ENCODE measurements at places on chromosomes 16 and 17. TPM values are rescaled to one million over a fixed set of nuclear protein-coding genes. Genes with fewer than 3 reads are reported as not detected.
A peak's percentile ranks its signal among the peaks of the same experiment; 100 is the strongest.

The HEATR9 gene
- 0.19 TPM for polyA plus RNA-seq

The CCL18 gene
- 0.24 TPM for polyA plus RNA-seq

The CDH11 gene
- polyA plus RNA-seq: not detected

The CTF1 gene
- polyA plus RNA-seq: not detected

- H3K4me3 ChIP-seq: peak overlapping the region; percentile 78
- H3K27ac ChIP-seq: peak overlapping the region; percentile 91
- H3K27me3 ChIP-seq: peaks cover 20% of the 10 kb centered on the region
Measured at GRCh38 chr16:81477697-81478693, 33.4 kb downstream of the CMIP start.

DNA sequence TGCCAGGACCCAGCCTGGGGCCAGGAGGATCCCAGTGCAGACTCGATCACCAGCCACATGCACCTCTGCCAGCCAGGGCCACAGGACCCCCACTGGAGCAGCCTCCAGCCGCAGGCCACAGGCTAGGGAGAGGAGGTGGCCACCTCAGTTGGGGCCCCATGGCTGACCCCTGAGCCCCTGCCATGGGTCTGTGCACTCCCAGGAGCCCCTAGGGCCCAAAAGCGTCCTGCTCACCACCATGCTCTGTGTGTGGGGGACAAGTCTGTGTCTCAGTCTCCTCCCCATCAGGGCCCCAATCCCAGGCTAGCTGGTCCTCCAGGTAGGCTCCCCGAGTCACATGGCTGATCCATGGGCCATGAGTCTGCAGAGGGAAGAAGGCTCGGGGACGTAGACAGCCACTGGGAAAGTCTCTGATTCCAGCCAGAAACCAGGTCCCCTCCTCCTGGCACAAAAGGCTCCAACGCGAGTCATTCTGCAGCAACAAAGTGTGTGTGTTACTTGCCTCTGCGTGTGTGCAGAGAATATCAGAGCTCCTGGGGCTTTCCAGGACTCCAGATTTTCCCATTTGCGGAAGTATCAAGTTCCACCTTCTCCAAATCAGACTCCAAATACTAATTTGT lies 6.1 kb upstream of the PRSS8 start:
- no peaks in the 10 kb centered on the region for H3K27me3 ChIP-seq
- H3K4me3 ChIP-seq: peak overlapping the region; percentile 85

DNA sequence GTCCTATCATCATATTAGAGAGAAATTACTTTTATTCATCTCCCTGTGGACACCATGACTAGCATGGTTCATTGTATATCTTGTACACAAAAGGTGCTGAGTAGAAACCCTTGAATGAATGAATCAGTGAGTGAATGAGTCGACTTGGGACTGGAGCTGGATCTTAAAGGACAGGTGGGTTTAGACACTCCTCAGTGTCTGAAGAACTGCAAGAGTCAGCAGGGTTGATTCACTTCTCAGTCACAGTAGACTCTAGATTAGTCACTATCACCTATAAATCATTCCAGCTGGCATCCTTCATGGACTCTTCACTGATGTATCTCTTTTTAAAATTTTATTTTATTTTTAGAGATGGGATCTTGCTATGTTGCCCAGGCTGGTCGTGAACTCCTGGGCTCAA lies 30.1 kb upstream of the PMFBP1 start:
- DNase-seq: no peak
- peaks cover 11% of the 10 kb centered on the region for H3K4me1 ChIP-seq
- H3K36me3 ChIP-seq: no peaks in the 10 kb centered on the region
- H3K27ac ChIP-seq: no peak overlapping the region
- H3K27me3 ChIP-seq: peaks cover 2% of the 10 kb centered on the region
- H3K4me3 ChIP-seq: no peak overlapping the region

GRCh38 chr16:70253291-70254106 lies 1.8 kb upstream of the EXOSC6 start:
- peak; percentile 19 for DNase-seq
- no peak overlapping the region for H3K4me3 ChIP-seq
- peaks cover 6% of the 10 kb centered on the region for H3K27me3 ChIP-seq
- no peak overlapping the region for H3K27ac ChIP-seq

DNA sequence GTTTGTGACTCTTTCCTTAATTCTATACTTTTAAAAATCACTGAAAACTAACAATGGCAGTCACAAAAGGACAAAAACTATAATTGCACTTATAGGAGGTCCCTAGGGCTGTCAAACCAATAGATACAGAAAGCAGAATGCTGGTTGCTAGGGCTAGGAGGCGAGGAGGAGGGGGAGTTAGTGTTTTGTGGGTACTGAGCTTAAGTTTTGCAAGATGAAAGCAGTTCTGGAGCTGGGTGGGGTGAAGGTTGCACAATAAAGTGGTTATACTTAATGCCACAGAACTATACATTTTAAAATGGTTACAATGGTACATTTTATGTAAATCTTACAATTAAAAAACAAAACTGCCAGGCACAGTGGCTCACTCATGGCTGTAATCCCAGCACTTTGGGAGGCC lies 27.3 kb downstream of the NUBP1 start:
- H3K36me3 ChIP-seq: peaks cover 11% of the 10 kb centered on the region
- no peak overlapping the region for H3K27ac ChIP-seq
- peaks cover 38% of the 10 kb centered on the region for H3K4me1 ChIP-seq

DNA sequence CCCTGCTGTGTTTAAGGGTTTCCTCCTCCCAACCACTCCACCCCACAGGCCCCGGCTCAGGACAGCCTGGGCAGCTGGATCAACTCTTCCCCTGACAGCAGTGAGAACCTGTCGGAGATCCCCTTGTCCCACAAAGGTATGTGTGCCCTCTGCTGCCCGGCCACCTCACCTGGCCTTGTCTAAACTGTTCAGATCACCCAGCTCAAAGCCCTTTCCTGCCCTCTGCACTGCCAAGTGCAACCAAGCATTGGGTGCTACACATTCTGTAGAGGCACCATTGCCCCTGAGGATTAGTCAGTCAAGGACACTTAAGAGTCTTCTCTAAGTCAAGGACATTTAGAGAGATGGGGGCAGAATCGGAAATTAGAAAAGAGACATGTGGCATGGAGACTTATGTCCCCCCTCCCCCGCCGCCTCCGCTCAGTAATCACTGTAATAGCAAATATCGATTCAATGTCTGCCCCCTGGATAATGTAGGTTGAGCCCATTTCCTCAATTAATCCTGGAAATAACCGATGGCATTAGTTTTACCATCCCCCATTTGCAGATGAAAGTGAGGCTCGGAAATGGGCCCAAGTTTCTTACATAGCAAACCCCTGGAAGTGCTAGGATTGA lies 8.1 kb downstream of the BTBD17 start:
- H3K36me3 ChIP-seq: no peaks in the 10 kb centered on the region
- H3K4me3 ChIP-seq: no peak overlapping the region
- DNase-seq: no peak
- peaks cover 17% of the 10 kb centered on the region for H3K27me3 ChIP-seq
- peaks cover 8% of the 10 kb centered on the region for H3K4me1 ChIP-seq
- H3K27ac ChIP-seq: no peak overlapping the region

DNA sequence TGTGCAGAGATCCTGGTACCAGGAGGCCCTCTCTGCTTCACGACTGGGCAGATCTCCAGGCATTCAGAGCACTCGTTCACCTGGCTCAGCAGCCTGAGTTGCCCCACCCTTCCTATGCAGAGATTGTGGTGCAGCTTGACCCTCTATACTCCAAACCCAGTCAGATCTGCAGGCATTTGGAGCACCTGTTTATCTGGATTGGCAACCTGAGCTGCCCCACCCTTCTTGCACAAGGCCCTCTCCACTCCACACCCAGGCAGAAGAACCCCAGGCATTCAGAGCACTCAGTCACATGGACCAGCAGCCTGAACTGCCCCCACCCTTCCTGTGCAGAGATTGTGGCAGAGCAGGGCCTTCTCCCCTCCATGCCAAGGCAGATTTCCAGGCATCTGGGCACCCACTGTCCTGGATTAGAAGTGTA lies 88.4 kb upstream of the CDH5 start:
- no peak overlapping the region for H3K27ac ChIP-seq
- H3K27me3 ChIP-seq: peaks cover 6% of the 10 kb centered on the region
- no peaks in the 10 kb centered on the region for H3K36me3 ChIP-seq
- no peak for DNase-seq

DNA sequence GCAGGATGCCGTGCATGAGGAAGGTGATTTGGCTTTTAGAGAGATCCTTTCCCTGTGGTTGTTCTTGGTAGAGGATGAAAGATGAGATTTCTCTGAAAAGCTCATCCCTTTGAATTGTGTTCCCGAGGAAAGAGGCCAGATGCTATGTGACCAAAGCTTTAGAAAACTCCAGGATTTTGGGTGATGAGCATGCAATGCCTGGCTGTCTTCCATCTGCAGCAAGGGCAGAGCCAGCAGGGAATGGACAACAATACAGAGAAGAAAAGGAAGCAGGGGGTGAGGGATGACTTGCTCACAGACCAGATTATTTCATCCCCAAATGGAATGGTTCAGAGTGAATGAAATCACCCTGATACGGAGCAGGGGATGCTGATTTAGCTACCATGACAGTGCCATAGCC lies 949.7 kb upstream of the EEF2KMT start:
- no peaks in the 10 kb centered on the region for H3K4me1 ChIP-seq
- no peak overlapping the region for H3K27ac ChIP-seq
- peaks cover 1% of the 10 kb centered on the region for H3K27me3 ChIP-seq
- no peaks in the 10 kb centered on the region for H3K36me3 ChIP-seq

- peak overlapping the region; percentile 86 for H3K27ac ChIP-seq
- H3K36me3 ChIP-seq: no peaks in the 10 kb centered on the region
- H3K4me3 ChIP-seq: peak overlapping the region; percentile 91
- H3K27me3 ChIP-seq: peaks cover 4% of the 10 kb centered on the region
- no peak for DNase-seq
Measured at GRCh38 chr16:11976850-11977375, 379 bp downstream of the SNX29 start.

DNA sequence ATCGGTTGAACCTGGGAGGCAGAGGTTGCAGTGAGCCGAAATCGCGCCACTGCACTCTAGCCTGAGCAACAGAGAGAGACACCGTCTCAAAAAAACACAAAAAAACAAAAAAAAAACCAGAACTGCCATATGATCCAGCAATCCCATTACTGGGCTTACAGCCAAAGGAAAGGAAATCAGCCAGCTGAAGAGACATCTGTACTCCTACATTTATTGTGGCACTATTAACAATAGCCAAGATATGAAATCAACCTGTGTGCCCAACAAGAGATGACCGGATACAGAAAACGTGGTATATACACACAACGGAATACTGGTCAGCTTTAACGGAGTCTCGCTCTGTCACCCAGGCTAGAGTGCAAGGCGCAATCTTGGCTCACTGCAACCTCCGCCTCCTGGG lies 14.6 kb downstream of the FANCA start:
- DNase-seq: no peak
- H3K36me3 ChIP-seq: peaks cover 8% of the 10 kb centered on the region
- H3K4me1 ChIP-seq: no peaks in the 10 kb centered on the region
- H3K27me3 ChIP-seq: peaks cover 2% of the 10 kb centered on the region

- peaks cover 2% of the 10 kb centered on the region for H3K27me3 ChIP-seq
- H3K4me1 ChIP-seq: no peaks in the 10 kb centered on the region
- DNase-seq: no peak
- no peak overlapping the region for H3K27ac ChIP-seq
- no peak overlapping the region for H3K4me3 ChIP-seq
Measured at GRCh38 chr16:86252596-86252995, 257.7 kb upstream of the FOXF1 start.

GRCh38 chr16:72791786-72792185 lies 256.1 kb downstream of the ZFHX3 start:
- H3K27ac ChIP-seq: no peak overlapping the region
- H3K27me3 ChIP-seq: peaks cover 2% of the 10 kb centered on the region
- peaks cover 15% of the 10 kb centered on the region for H3K4me1 ChIP-seq
- H3K4me3 ChIP-seq: no peak overlapping the region
